Activated B cell treated with CpG ODN at 0.5 μM for 24 hours (primary cell): ENCODE measurements at places on chromosomes 1 and 21. TPM values are rescaled to one million over a fixed set of nuclear protein-coding genes. Genes with fewer than 3 reads are reported as not detected.

Gene PCAT6
- total RNA-seq = 0.67 and 0.83 TPM in 2 replicates

Gene MSH4
- 1.2 and 1.4 TPM in 2 replicates for total RNA-seq

Gene HEYL
- not detected in 2 replicates for total RNA-seq

Gene THEM5
- not detected in 2 replicates for total RNA-seq

Gene SLC5A9
- not detected in 2 replicates for total RNA-seq

GRCh38 chr1:54887665-54888071 lies 673 bp upstream of the DHCR24 start:
- peak overlapping the region; percentile 91 for H3K4me3 ChIP-seq
- peaks cover 4% of the 10 kb centered on the region for H3K36me3 ChIP-seq
- no peak overlapping the region for H3K27ac ChIP-seq
- no peak for DNase-seq

GRCh38 chr1:7229696-7230631 lies 444.7 kb downstream of the CAMTA1 start:
- no peaks in the 10 kb centered on the region for H3K4me1 ChIP-seq
- H3K27ac ChIP-seq = no peak overlapping the region
- DNase-seq = no peak
- no peaks in the 10 kb centered on the region for H3K36me3 ChIP-seq

DNA sequence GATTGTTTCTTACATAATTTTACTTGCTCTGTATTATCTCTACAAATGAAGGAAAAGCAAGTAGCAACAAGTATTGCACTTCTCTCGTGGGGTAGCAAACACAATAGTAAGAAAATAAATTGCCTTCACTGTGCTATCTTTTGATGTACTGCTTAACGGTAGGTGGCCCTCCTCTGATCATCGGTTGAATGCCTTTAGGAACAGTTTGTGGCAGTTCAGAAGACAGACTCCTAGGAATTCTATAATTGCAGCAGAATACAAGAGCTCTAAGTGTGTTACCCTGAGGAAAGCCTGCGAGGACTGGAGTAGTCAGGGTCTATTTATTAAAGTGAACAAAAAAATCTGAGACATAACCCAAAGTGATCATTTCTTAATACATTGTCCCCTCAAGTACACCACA lies 1135.9 kb downstream of the KCNT2 start:
- H3K4me1 ChIP-seq = no peaks in the 10 kb centered on the region
- H3K36me3 ChIP-seq = no peaks in the 10 kb centered on the region

GRCh38 chr1:33391343-33392078 lies 39.4 kb downstream of the PHC2 start:
- no peak overlapping the region for H3K27ac ChIP-seq
- no peaks in the 10 kb centered on the region for H3K4me1 ChIP-seq
- no peaks in the 10 kb centered on the region for H3K36me3 ChIP-seq
- H3K4me3 ChIP-seq = no peak overlapping the region
- no peak for DNase-seq

DNA sequence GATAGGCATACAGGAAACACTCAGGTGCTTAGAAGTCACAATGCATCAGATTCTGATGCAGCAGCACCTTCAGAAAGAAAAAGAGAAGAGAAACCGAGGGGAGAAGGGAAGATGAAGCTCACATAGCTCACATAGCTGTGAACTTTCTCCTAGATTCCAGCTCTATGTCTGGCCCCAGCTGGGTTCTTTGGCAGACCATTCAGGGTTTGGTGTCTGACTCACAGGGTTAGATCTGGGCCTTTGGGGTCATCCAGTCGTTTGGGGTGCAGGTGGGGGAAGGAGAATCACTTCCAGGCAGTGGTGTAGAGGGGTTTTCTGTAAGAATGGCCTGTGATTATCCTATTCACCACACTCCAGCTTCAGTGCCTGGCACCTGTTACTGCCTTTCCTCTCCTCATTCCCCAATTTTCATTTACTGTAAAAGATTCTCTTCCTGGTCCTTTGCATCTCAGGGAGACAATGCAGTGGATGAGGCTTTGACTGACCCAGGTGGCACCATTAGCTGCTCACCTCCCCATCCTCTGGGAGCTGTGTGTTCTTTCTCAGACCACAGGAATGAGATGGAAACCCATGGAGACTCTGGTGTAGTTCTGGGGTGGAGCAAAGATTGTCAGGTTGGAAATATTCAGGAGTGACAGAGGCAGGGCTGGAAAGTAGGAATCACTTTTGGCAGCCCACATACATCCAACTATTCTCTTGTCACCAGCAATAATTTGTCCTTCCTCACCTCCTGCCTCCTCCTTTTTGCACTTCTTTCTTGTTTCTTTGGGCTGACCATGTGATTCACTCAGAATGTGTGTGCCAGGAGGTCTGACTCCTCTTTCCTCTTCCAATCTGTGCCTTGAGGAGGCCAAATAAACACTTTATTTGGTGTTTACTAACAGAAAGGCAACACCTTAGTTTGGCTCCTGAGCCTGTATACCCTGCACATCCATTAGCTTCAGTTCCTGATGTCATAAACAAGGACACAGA lies 103.3 kb downstream of the PAPPA2 start:
- DNase-seq = no peak
- no peaks in the 10 kb centered on the region for H3K4me1 ChIP-seq
- no peak overlapping the region for H3K27ac ChIP-seq
- H3K27me3 ChIP-seq = peaks cover 5% of the 10 kb centered on the region
- no peaks in the 10 kb centered on the region for H3K36me3 ChIP-seq

DNA sequence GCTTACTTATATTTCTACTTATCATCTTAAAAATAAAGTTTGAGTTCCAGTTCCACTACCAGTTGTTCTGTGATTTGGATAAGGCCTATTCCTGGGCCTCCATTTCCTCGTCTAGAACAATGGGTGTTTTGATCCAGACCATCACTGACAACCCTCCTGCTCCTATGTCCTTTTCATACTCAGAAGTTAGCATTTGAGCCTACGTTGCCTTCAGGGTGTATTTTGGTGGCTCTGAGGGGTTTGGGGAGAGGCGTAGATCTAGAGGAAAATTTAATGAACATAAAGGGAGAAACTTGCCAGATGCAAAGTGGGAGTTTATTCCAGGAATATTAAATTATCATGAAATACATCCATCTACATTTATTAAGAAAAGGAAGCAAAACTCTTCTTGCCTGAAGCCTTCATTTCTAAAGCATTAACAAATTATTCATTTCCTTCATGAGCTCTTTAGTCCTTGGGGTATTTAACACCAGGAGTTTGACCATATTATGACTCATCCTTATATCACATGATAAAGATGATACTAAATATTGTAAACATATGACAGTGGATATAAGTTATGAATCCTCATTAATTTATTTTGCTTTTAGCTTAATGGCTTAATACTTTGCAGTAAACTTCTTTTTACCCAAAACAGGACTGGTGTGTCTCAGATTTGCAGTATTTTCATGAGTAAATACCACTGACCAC lies 47.2 kb upstream of the SYT14 start:
- peaks cover 8% of the 10 kb centered on the region for H3K27me3 ChIP-seq
- H3K36me3 ChIP-seq = no peaks in the 10 kb centered on the region
- no peaks in the 10 kb centered on the region for H3K4me1 ChIP-seq
- no peak overlapping the region for H3K27ac ChIP-seq

- H3K27me3 ChIP-seq = no peaks in the 10 kb centered on the region
- H3K27ac ChIP-seq = peak overlapping the region; percentile 84
- H3K4me3 ChIP-seq = peak overlapping the region; percentile 87
- DNase-seq = peak; percentile 50
- no peaks in the 10 kb centered on the region for H3K36me3 ChIP-seq
- H3K4me1 ChIP-seq = peaks cover 41% of the 10 kb centered on the region
Observed at GRCh38 chr1:111516005-111516535, 12.6 kb upstream of the ADORA3 start.

- peaks cover 27% of the 10 kb centered on the region for H3K27me3 ChIP-seq
- peaks cover 12% of the 10 kb centered on the region for H3K4me1 ChIP-seq
- H3K36me3 ChIP-seq = no peaks in the 10 kb centered on the region
- peak; percentile 42 for DNase-seq
- H3K4me3 ChIP-seq = peak within 1 kb of the TSS; percentile 82
- peak within 1 kb of the TSS; percentile 46 for H3K27ac ChIP-seq
Observed at GRCh38 chr1:247857069-247857984, at the start of gene TRIM58. Gene TRIM58 (plus strand): TSS chr1:247857187. CDS start chr1:247857247, 60 bp downstream.

DNA sequence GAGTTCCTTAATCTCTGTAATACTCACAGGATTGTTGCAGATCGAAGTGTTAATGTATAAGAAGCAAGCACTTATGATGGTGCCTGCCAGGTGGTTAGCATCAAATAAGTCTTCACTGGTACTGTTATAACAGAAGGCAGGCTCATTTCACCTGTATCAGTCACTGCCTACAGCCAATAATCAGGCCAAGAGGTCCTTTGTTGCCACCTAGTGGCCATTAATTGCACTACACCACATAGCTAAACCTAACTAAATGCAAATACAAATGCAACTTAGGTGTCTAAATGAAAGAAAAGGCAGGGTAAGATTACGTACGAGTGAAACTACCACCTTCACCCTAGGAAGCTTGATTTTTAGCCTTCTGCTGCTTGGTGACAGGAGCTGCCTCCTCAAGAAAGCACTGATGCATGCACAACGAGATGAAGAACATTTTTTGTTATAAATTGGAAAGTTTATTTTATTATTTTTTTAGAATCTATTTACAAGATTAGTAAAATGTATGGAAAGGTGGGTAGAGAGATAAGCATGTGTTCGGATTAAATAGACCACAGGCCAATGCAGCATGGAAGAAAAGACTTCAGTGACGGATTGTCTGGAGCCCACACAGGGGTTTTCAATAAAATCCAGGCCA lies 334.8 kb upstream of the CAMK1G start:
- no peak overlapping the region for H3K4me3 ChIP-seq
- DNase-seq = no peak
- no peaks in the 10 kb centered on the region for H3K27me3 ChIP-seq
- H3K4me1 ChIP-seq = no peaks in the 10 kb centered on the region

DNA sequence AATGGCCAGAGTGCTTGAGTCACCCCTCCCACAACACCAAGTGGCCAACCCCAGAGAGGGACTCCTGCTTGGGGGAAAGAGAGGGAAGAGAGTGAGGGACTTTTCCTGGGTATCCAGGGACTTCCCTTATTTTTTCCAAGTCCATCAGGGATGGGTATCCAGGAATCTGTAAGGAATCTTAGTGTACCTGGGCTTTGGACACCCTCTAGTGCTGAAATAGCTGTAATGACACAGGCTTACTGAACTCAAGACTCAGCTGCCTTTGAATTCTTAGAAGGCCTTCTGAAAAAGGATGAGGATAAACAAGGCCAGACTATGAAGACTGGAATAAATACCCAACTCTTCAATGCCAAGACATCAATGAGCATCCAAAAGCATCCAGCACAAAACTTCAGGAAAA lies 12.0 kb downstream of the TSHB start:
- no peaks in the 10 kb centered on the region for H3K4me1 ChIP-seq
- H3K27me3 ChIP-seq = no peaks in the 10 kb centered on the region
- H3K27ac ChIP-seq = no peak overlapping the region

DNA sequence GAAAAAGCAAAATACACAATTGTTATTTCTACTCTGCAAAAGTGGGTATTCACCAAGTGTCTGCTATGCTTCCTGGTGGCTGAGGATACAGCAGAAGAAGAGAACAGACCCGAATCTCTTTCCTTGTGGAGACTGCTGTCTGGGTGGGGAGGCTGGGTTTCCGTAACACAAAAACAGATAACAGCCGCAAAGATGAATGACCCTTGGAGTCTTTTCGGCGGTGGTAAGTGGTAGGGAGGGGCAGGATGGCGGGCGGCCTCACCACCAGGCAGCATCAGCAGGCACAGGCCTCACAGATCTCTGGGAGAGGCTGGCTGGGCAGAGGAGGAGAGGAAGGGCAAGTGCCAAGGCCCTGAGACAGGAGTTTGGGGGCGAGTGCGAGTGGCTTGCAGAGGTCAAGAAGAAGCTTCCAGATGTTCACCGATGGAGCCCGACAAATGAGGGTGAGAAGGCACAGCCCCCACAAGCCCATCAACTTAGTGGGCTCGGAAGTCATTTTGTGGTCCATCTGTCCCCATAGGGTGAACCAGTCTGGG lies 164.2 kb downstream of the RHOU start:
- H3K27ac ChIP-seq = no peak overlapping the region
- H3K4me3 ChIP-seq = no peak overlapping the region
- no peak for DNase-seq
- H3K4me1 ChIP-seq = peaks cover 8% of the 10 kb centered on the region
- no peaks in the 10 kb centered on the region for H3K36me3 ChIP-seq
- no peaks in the 10 kb centered on the region for H3K27me3 ChIP-seq

DNA sequence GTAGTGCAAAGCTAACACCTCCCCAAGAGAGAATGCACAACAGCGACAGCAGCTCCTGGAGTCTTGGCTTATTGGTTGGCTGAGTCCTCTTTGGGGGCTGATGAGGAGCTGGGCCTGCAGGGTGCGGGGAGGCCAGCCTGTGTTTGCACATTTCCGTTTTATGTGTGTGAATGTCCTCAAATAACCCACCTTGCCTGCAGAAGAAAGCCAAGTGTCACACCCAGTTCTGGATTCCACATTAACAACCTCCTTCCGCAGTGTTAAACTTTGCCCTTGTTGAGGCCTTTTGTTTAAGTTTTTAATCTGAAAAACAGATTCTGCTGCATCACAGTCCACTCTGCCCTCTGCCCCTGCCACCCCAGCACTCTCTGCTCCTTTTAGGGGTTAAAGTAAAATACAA lies 274.5 kb downstream of the TM2D1 start:
- DNase-seq = no peak
- H3K27ac ChIP-seq = no peak overlapping the region
- H3K4me1 ChIP-seq = peaks cover 4% of the 10 kb centered on the region
- peaks cover 2% of the 10 kb centered on the region for H3K27me3 ChIP-seq
- no peaks in the 10 kb centered on the region for H3K36me3 ChIP-seq

DNA sequence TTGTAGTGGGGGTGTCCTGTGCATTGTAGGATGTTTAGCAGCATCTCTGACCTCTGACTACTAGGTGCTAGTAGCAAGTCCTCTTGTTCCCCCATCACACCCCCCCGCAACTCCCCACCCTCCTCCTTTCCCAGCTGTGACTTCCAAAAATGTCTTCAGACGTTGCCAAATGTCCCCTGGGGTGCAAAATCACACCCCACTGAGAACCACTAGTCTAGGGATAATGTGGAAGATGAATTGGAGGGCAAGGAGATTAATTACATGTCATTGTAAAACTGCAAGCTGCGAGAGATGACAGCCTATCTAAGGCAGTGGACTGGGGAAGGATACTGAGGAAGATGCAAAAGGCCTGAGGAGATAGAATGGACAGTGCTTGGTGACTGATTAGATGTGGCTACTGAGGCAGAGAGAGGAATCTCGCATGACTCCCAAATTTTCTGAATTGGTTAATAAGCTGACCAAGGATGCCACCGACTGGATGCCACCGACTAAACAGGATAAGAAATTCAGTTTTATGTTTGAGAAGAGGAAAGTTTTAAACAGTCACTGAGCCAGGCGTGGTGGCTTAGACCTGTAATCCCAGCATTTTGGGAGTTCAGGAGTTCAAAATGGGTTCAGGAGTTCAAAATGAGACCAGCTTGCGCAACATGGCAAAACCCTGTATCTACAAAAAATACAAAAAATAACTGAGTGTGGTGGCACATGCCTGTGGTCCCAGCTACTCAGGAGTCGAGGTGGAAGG lies 3.1 kb upstream of the JAK1 start:
- H3K27me3 ChIP-seq = no peaks in the 10 kb centered on the region
- H3K27ac ChIP-seq = no peak overlapping the region
- DNase-seq = no peak
- H3K4me1 ChIP-seq = peaks cover 18% of the 10 kb centered on the region
- no peak overlapping the region for H3K4me3 ChIP-seq

GRCh38 chr1:206606867-206607266 lies 5.4 kb downstream of the EIF2D start:
- H3K27me3 ChIP-seq = no peaks in the 10 kb centered on the region
- no peak for DNase-seq
- H3K36me3 ChIP-seq = peaks cover 78% of the 10 kb centered on the region
